Stimulated activated CD8-positive, alpha-beta memory T cell treated with anti-CD3 and anti-CD28 coated beads, Interleukin-2, amount 100 ng/mL, for 48 hours (primary cell): ENCODE measurements at places on chromosomes 6 and 20.

DNA sequence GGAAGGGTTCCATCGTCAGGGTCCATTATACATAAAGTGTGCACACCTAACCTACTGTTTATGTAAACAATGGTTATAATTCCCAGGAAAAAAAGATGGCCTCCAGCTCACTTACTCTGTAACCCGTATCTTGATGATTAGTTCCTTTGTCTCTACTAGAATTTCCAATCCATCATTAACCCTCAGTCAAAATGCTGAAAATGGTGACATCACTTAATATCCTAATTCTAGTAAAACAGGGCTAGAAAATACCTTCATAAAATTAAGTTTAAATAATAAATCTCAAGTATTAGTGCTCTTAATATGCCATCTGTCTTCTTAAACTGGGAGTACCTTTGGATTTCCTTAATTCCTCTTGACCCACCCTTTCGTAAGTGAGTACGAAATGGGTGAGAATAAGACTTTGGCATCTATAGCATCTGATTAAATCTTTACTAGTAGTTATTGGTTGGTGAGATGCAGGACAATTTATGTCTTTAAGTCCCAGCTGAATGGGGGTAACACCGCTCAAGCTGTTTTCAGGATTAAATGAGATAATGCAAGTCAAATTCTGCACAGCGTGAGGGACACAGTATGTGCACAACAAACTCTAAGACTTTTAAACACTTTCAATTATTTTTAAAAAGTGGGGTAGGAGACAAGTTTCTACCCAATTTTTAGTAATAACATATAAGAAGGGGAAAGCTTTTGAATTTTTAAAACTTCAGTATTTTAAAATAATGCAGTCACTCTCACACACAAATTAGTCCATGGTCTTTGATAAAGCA lies 1.6 kb downstream of the HMGN3 start:
- no peak for DNase-seq

GRCh38 chr20:32804022-32804715 lies 15.6 kb upstream of the MAPRE1 start:
- DNase-seq: no peak

GRCh38 chr6:1610497-1611321 lies 994 bp downstream of the FOXC1 start:
- DNase-seq: no peak

GRCh38 chr6:36825994-36826393 lies 13.2 kb downstream of the CPNE5 start:
- no peak for DNase-seq

- DNase-seq: no peak
These were observed 216.9 kb downstream of the GMDS start for GRCh38 chr6:2028457-2029038.

GRCh38 chr20:53364646-53365045 lies 229.0 kb downstream of the ZNF217 start:
- DNase-seq: no peak

DNA sequence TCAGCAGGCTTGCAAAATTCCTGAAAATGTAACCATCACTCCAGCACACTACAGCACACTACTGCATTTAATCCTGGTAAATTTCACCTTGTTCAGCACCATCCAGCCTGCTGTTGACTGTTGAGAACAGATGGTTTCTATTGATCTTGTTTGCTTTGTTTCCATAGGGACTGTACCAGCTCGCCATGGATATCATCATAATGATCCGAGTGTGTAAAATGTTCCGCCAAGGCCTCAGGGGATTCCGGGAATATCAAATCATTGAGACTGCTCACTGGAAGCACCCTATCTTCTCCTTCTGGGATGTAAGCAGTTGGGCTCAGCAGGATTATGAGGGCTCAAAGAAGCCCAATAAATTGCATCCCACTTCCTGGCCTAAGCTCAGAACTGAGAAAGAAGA lies 4.1 kb downstream of the CNBD2 start:
- DNase-seq: no peak

DNA sequence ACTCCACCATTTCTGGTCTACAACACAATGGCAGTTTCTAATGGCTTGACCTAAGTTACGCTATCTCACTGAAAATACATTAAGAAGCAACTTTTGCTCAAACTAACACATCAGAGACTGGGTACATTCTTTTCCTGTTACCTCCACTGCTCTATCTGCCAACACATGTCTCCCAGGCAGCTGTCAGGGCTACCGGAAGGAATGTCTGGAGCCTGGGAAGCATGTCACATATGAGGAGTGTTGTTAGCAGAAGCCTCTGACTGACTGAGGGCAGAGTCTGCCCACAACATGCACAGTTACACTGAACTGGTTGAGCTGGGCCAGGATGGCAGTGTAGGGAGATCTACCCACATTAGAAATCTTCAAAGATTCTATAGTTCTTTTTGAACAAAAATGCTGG lies 264.5 kb downstream of the KIF16B start:
- no peak for DNase-seq

- peak; percentile 9 for DNase-seq
These were observed 47.6 kb downstream of the AGPAT4 start for GRCh38 chr6:161226009-161226964.

DNA sequence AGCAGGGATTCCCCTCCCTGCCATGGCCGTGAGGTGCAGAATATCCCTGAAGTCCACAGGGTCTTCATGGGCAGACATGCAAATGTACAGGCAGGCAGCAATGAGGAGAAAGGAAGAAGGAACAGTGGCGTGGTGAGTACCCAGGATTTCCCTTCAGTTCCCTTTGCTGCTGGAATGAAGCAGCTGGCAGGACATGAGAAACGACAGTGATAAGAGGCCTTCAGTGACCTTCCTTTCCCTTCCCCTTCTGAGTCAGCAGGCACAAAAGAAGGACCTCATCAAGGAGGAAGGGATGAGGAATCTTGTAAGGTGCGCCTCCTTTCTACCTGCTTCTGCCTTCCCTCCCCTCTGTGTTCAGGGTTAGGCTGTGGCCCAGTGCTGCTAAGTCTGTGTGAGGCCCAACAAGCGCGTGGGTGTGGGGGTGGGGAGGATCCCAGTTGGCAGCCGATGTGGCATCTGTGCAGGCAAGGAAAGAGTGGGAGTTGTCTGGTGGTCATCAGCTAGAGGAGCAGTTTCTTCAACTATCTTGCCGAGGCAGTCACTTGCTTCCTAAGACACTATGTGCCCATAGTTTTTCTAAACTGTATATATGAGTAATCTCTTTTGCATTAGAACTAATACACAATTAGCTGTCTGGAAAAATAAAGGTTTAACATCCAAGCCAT lies 29.5 kb upstream of the FBXO9 start:
- DNase-seq: no peak

DNA sequence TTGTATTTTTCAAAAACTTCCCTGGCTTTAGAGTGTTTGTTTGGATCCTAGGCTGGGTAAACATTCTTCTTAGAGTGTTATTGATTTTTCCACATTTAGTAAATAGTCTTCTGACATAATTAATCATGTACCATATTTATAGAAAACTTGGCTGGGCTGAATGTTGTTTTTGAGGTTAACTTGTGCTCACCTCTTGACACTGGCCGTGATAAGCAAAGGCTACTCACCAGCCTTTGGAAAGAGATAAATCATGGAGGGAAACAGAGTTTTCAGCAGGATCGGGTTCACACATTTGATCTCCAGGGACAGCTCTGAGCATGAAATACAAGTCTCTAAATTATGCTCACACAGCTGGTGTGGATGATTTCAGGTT lies 6.2 kb upstream of the CD93 start:
- no peak for DNase-seq

- DNase-seq: no peak
These were observed 36.1 kb upstream of the NAA20 start for GRCh38 chr20:19981031-19981451.

DNA sequence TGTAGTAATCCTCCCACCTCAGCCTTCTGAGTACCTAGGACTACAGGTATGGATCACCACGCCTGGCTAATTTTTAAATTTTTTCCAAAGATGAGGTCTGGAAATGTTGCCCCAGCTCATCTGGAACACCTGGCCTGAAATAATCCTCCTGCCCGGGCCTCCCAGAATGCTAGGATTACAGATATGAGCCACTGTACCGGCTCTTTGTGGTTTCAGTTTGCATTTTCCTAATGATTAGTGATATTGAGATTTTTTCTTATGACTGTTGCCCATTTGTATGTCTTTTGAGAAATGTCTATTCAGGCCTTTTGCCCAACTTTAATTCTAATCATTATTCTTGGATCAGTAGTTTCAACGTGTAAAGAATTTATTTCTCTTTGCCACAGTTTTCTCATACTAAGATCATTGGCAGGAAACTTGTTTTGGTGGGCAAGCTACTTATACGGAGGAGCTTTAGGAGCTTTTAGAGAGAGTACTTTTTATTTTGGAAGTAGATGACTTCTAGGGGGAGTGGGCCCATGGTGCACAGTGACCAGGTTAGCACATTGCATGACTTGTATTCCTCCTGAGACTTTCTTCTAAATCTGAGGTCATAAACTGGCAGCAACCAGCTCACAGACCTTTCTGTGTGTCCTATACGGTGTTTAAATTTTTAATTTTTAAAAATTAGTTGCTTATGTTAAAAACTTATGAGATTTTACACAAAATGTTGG lies 62.3 kb downstream of the STK4 start:
- no peak for DNase-seq

DNA sequence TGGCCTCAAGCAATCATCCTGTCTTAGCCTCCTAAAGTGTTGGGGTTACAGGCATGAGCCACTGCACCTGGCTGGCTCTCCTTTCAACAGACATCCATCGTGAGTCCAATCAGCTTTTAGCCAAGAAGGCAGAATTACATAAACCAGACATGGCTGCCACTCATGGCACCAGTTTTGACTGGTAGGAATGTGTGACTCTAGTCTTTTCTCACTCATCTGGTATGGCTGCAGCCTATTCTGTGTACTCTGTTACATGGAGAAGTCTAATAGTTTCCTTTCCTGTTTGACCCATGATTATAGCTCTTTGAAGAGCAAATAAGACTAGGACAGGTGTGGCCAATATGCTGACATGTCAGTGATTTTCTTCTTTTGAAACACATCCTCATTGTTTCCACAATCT lies 27.0 kb upstream of the RNF144B start:
- DNase-seq: no peak

- peak; percentile 85 for DNase-seq
These were observed 1.2 kb downstream of the B3GAT2 start for GRCh38 chr6:70955441-70956190.

DNA sequence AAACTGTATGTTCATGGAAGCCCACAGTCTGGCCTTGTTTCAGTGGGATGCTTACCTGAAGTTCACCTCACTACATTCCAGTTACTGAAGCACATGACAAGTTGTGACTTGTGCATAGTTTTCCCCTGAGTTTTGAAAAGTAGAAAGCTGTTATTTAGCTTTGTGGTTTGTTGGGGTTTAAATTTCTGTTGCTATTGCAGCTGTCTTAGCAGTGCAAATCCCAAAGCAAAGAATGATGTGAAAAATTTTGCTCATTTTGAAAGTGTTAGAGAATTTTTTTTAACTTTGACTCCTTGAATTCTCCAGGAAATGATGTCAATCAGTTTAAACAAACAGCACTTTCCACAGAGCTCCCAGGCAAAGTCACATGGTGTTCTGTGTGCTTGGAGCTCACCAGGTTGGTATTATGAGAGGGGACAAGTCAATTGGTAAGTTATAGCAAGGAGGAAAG lies 268.4 kb downstream of the ADGRG6 start:
- no peak for DNase-seq

DNA sequence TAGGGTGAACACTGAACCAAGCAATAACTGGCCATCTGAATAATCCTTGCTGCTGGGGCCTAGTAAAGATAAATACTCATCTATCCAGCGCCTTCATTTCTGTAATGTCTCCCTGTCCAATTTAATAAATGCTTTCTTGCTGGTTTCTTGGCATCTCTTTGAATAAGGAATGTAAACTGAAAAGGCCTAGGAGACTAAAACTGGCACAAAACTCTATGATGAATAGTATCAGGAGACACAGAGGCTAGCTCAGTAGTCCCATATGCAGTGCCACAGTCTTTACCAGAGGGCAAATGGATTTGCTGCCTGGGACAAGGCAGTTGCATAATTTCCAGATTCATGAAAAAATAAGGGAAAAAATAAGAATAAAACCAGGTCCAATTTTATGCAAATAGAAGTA lies 324.4 kb downstream of the CENPW start:
- DNase-seq: no peak

GRCh38 chr20:1894471-1894950 lies 696 bp upstream of the SIRPA start:
- DNase-seq: no peak

GRCh38 chr6:33254591-33254990 lies 17.1 kb downstream of the VPS52 start:
- no peak for DNase-seq

DNA sequence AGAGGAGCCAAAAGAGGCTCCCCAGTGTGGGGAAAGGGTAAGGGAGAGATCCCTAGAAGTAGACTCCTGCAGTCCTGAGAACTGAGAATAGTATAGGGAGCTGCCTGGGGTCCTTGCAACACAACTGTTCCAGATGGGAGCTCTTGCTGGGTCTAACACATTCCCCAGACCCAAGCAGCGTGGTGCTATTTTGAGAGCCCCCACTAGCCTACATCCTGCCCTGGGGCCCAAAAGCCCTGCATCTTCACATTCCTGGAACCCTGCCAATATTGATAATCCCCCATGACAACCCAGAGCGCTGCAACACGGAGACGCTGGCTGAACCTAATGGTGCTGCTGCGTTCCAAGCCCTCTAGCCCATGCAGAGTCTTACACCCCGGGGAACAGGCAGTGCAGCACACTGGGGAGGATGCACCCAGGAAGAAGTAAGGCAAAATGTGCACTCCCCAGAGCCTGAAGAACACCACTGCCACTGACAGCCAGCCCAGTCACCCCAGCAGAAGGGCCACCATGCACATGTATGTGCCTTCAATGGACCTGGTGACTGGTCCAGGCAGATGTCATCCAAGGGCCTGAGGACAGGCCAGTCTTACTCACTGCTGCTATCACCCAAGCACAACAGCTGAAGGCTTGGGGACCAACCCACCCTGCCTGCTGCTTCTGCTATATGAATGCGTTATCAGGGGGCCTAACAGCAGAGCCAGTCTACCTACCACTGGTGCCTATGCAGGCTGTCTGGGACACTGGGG lies 7.0 kb upstream of the RNF217 start:
- DNase-seq: no peak

DNA sequence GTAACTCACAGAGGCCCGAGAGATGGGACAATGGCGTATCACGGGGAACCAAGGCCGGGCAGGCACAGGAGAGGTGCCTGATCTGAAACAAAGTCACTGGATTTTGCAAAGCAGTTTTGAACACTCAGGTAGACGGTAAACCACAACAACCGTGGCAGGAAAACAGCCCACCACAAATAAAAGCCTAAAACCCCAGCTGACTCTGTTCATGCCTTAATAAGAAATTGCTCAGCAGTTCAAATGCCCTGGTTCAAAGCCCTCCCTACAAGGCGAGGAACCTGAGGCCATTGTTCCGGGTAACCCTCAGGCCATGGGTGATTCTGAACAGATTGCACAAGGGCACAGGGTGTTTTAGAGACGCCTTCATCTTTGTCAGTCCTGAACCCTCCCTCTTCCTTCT lies 114.2 kb downstream of the MAP3K7 start:
- DNase-seq: no peak

GRCh38 chr6:132952986-132953385 lies 138.6 kb downstream of the RPS12 start:
- DNase-seq: no peak
